Astrocyte (in vitro differentiated cells and primary cell): ENCODE measurements at places on chromosomes 2 and 18.

DNA sequence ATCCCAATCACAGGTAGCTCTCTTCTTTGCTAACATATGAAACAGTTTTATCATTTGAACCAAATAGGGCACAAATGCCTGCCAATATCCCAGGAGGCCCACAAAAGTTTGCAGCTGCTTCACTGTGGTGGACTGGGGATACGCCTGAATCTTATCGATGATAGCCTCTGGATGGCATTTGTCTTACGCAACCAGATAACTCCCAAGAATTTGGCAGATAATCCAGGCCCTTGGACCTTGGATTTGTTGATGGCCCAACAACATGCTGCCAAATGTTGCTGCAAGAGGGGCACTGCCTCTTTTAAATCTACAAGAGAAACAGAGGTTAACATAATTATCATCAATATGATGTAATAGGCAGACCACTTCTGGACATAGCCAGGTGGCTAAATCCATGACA, 587.1 kb upstream of the LRRTM4 start:
- DNase-seq: no peak

GRCh38 chr2:85174943-85175342, 41.8 kb downstream of the TCF7L1 start:
- no peak for DNase-seq

DNA sequence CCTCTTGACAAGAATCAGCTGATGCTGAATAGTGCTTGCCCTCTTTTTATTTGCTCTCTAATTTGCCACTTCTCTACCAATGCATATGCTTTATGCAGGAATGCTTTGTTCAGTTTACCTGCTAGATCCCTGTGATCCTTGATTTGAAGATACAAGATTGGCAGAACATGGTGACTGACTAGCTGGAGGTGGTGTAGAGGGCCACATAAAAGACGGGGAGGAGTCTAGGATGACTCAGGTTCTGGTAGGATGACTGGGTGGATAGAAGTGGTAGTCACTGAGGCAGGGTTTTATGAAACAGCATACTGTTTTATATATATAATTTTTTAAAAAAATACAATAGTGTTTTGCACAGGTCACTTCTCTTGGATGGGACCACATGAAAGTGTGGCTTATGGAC, 6.3 kb upstream of the ADGRF3 start:
- DNase-seq: peak; percentile 48

- DNase-seq: no peak
Measured at GRCh38 chr18:13548966-13549879, 177.1 kb downstream of the FAM210A start.

- DNase-seq: no peak
Measured at GRCh38 chr2:134667081-134667480, 51.7 kb downstream of the TMEM163 start.

GRCh38 chr2:168025487-168026202, 221.8 kb downstream of the STK39 start:
- DNase-seq: no peak

DNA sequence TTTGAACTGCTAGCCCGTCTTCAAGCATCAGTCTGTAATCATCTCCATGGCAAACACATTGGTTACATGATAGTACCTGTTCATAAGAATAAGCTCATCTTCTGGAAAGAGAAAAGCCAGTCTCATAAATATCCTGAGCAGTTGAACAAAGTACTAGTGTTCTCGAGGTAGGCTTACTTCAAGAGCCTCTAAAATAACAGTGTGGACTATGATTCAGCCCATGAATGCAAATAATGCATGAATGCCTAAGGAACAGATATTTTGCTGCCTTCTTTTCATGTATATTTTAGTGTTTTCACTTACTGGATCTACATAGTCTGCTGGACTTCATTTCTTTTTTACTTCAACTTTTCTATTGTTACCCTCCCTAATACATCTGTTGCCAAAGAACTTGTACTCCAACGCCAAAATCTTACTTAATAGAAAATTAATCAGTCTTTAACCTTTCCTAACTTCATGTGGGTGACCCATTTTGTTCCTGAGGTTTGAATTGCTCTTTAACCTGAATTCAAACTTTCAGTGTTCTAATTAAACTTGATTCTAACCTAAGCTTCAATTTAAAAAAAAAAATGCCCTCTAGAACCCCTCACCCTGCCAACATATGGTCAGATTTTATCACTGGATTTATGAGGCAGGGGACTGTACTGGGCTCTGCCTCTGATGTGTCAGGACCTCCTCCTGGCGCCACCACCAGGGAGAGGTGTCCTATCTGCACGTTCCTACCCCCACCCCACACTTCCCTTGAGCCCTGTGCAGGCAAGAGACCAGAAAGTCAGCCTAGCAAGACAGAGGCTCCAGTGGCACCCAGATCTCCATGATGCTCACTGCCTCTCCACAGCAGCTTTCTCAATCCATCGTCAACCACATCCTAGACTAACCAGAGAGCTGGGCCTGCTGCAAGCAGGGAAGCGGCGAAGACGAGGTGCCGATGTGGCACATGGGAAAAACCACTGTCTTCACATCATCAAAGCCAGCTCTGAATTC, 264.7 kb upstream of the ID2 start:
- DNase-seq: no peak

- no peak for DNase-seq
Measured at GRCh38 chr2:158006961-158007719, 94.5 kb upstream of the UPP2 start.

GRCh38 chr2:217149087-217149660, 289.3 kb upstream of the TNP1 start:
- DNase-seq: no peak

GRCh38 chr2:107222466-107222865, 336.5 kb upstream of the ST6GAL2 start:
- DNase-seq: no peak

DNA sequence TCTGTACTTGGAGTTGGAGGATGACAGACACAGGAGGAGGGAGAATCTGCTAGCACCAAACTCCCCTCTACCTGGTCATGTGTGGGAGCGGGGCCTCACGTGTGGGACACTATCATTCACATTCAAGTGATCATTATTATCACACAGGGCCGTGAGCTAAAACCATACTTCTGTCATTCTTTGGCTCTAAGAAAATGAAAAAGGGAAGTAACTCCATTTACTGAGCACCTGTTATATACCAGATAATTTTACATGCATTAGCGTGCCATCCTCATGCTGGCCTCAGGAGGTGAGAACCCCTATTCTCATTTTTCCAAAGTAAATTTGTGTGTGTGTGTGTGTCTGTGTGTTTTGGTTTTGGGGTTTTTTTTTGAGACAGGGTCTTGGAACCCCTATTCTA, 150.1 kb downstream of the GLI2 start:
- DNase-seq: no peak

- peak; percentile 70 for DNase-seq
Measured at GRCh38 chr2:39099870-39100728, 20.8 kb downstream of the SOS1 start.

GRCh38 chr2:75465317-75465984, 95.3 kb downstream of the EVA1A start:
- peak; percentile 31 for DNase-seq

DNA sequence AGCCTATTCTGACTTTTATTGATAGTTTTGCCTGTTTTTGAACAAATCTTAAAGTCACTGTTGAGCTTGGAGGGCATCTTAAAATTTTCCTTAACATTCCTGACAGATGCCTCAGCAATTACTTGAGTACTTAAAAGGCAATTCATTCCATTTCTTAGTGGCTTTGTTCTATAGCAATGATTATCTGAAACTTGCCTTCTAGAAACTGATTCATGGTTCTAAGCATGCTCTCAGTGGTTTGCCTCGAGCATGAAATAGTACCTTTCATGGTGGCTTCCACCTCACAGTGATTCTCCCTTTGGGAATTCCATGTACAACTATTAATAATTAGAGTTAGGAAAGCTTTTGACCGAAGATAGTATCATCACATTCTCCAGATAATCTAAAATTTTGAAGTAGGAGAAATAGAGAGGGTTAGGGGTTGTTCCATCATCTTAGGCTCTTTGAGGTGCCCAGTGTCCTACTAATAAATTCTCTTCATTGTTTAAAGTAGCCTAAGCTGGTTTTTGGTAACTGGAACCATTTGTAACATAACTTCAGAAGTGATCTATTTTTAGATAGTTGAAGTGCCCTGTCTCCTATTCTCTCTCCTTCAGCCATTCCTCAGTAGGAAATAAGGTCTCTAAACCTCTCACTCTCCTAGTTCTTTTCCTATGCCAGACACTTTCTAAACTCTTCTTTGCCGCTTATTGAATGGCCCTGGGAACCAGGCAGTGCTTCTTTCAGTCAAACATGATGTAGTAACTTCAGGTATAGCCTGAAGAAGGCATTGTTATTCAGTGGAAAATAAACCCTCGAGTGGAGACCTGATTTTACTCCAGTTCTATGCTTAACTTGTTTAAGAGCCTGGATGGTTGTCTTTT, 156.1 kb downstream of the HAUS1 start:
- DNase-seq: peak; percentile 95

DNA sequence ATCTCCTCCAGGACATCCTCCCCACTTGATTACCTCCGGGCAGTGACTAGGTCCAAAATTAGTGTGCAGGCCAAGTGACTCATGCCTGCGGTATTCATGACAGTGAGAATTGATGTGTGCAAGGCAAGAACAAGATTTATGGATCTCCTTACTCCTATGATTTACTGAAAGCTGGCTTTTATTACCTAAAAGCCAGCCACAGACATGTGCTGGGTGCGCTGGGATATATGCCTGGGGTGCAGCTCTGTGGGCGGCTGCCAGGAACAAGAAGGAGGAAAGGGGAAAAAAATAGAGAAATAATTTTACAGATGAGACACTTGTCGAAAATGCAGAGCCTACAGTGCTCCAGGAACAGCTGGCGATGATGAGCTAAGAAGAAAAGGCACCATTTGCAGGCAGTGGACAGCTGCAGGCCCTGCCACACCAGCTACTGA, 359.3 kb downstream of the CMPK2 start:
- DNase-seq: peak; percentile 95

- DNase-seq: no peak
Measured at GRCh38 chr2:59277671-59278070, 1036.5 kb upstream of the FANCL start.

DNA sequence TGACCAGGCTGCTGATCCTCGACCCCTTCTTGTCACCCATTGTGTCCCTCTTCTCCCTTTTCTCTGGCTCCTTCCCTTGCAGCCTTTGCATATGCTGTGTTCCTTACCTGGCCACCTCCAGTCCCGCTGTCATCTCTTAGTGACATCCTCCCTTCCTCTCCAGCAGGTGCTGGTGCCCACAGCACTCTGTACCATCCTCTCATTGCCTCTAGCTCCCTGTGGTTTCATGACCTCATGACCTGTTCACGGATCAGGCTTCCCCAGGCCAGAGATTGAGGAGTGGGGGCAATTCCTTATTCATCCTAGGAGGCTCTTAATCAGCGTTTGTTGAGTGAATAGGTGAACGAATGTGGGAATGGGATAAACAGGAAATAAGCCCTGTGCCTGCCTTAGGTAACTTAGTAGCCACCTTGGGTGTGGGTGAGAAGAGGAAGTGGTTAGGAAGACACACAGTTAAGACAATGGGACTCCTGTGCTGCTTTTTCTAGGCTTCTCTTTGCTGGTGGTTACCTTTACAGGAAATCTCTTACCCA, 35.5 kb downstream of the ITGA6 start:
- DNase-seq: no peak

- no peak for DNase-seq
Measured at GRCh38 chr2:157447031-157447430, 3.1 kb upstream of the CYTIP start.

- DNase-seq: no peak
Measured at GRCh38 chr2:39780825-39781600, 2.0 kb upstream of the THUMPD2 start.
